Tibial nerve (tissue), 4 donors: ENCODE measurements at places on chromosomes 12 and 14. TPM values are rescaled to one million over a fixed set of nuclear protein-coding genes. Genes with fewer than 3 reads are reported as not detected.

- no peak for DNase-seq
Observed at GRCh38 chr14:90911121-90911520, 94.9 kb upstream of the TTC7B start.

- no peak for DNase-seq
Observed at GRCh38 chr14:70391493-70392391, 25.1 kb downstream of the SYNJ2BP start.

- DNase-seq, result no peak
Observed at GRCh38 chr12:68234140-68234539, 8.5 kb upstream of the IL26 start.

GRCh38 chr14:68479247-68479646 is 313.6 kb downstream of the ZFP36L1 start:
- no peak for DNase-seq

DNA sequence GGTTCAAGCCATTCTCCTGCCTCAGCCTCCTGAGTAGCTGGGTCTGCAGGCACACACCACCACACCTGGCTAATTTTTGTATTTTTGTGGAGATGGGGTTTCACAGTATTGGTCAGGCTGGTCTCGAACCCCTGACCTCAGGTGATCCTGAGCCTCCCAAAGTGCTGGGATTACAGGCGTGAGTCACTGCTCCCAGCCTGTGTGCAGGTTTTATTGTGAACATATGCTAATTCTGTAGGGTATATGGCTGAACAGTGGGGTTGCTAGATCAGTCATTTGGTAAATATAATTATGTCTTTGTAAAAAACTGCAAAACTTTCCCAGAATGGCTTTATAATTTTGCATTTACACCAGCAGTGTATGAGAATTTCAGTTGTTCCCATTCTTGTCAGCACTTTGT is 85.9 kb downstream of the RCOR1 start:
- no peak for DNase-seq

DNA sequence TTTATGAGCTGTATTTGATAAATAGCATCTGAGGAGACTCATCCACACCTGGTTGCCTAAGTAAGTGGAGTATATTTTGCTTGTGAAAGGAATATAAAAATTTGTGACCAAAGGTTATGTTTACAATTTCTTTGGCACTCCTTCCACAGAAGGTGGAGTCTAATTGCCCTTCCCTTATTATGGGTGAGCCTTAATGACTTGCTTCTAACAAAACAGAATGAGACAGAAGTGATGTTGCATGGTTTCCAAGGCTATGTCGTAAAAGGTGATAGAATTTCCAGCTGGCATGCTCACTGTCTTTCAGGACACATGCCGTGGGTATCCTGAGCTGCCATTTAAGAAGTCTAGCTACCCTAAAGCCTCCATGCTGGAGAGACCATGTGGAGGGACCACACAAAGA is 116.8 kb upstream of the ABCD2 start:
- DNase-seq, result no peak

GRCh38 chr12:71846322-71846940 is 6.9 kb downstream of the TBC1D15 start:
- DNase-seq, result no peak

DNA sequence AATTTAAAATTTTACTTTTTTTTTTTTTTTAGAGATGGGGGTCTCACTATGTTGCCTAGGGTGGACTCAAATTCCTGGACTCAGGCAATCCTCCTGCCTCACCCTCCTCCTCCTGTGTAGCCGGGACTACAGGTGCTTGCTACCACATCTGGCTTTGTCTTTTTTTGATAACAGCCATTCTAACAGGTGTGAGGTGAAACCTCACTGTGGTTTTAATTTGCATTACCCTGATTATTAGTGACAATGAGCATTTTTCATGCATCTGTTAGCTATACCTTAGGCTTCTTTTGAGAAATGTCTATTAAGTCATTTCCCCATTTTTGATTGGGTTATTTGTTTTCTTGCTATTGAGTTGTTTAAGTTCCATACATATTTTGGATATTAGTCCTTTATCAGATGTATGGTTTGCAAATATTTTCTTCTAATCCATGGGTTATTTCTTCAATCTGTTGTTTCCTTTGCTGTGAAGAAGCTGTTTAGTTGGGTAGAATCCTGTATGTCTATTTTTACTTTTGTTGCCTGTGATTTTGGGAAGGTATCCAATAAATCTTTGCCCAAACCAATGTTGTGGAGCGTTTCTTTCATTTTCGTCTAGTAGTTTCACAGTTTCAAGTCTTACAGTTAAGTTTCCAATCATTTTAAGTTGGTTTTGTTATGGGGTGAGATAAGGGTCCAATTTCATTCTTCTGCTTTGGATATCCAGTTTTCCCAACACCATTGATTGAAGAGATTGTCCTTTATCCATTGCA is 86.1 kb downstream of the MYF5 start:
- no peak for DNase-seq

DNA sequence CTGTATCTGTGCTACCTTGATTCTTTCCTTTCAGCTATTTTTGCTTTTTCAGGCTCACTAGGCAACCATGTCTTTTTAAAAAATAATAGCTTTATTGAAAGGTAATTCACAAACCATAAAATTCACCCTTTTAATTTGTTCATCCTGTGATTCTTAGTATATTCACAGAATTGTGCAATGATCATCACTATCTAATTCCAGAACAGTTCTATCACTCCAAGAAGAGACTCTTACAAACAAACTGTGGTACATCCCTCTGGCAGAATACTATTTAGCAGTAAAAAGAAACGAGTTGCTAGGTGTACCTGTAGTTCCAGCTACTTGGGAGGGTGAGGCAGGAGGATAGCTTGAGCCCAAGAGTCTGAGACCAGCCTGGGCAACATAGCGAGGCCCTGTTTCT is 14.8 kb downstream of the CREBL2 start:
- DNase-seq, result no peak

DNA sequence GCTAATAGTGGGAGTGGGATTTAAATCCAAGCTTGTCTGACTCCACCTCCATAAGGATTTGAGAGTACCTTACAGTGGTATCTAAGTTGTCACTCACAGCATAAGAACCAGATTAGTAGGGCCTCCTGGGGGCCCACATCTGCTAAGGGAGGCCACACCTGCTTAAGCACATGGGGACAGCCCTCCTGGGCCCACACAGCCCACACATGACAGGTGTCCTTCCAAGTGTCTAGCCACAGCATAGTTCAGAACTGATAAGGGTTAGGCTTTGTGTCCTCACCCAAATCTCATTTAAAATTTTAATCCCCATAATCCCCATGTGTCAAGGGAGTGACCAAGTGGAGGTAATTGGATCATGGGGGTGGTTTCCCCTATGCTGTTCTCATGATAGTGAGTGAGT is 186.0 kb upstream of the HMGA2 start:
- no peak for DNase-seq

DNA sequence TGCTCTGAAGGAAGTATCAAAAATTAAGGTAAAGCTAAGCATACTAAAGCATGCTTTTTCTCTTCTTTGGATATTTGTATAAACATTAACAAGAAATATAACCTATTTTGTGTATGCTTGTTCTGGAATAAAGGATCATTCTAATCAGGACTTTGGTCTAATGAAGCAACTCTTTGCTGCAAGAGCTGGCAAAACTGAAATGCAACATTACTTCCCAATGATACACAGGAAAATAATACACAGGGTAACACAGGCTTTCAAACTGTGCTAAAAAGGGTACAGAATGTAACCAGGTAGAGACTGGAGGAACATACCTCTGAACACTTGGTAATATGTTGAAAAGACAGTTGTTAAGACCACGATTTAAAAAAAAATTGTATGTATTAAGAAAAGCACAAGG is 222.5 kb upstream of the DIO2 start:
- DNase-seq, result no peak

GRCh38 chr12:51441583-51441982 is 17.0 kb downstream of the SLC4A8 start:
- no peak for DNase-seq

DNA sequence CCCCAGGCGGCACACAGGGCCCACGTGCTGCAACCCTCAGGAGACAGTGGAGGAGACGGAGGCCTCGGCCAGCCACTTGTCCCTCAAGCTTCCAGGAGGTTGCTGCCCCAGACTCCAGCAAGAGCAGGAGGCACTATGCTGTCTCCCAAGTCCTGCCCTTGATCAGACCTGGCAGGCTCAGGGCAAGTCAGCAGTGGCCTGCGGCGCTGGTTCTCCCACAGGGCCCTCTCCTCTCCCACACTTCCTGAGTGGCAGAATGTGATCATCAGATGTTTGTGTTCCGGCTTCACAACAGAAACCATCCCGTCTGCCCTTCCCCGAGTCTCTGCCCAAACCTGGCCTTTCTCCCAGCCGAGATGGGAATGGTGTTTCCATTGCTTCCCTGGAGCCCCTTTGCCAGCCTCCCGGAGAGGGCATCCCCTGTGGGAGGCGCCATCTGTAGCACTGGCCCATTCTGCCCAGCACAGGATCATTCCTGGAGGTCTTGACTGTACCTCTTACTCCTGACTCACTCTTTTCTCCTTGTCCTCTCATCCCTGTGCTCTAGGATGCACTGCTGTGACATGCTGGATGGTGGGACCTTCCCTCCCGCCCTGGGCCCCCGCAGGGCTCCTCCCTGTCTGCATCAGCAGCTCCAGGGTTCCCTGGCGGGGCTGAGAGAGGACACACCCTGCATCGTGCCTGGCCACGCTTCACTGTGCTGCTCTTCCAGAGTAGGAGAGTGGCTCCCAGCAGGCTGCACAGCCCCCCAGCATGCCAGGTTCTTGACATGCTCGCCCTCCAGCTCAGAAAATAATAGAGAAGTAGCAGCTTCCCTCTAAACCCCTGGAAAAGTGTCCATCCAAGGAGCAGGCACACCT is 114.7 kb upstream of the FKBP4 start:
- DNase-seq, result no peak

GRCh38 chr12:82314406-82314892 is 43.7 kb downstream of the CCDC59 start:
- no peak for DNase-seq

- no peak for DNase-seq
Observed at GRCh38 chr12:108438667-108439066, 76.4 kb upstream of the FICD start.

- DNase-seq, result no peak
Observed at GRCh38 chr14:105999361-106000028, 473.1 kb downstream of the TMEM121 start.

DNA sequence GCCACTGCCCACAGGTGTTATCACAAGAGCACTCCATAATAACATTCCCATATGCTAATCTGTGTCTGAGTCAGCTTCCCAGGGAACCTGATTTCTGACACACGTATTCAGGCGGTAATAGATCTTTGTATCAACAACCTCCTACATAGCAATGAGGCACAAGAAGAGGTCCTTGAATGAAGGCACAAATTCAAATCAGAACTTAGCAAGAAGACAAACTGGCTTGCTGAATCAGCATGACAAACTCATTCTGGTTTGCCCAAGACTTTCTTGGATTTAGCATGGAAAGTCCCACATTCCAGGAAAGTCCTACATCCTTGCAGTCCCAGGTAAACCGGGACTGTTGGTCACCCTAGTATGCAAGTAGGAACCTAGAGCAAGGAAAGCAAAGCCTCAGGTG is 33.9 kb upstream of the RNU6-7 start:
- no peak for DNase-seq

- no peak for DNase-seq
Observed at GRCh38 chr12:6311822-6312528, 1.5 kb downstream of the PLEKHG6 start.

DNA sequence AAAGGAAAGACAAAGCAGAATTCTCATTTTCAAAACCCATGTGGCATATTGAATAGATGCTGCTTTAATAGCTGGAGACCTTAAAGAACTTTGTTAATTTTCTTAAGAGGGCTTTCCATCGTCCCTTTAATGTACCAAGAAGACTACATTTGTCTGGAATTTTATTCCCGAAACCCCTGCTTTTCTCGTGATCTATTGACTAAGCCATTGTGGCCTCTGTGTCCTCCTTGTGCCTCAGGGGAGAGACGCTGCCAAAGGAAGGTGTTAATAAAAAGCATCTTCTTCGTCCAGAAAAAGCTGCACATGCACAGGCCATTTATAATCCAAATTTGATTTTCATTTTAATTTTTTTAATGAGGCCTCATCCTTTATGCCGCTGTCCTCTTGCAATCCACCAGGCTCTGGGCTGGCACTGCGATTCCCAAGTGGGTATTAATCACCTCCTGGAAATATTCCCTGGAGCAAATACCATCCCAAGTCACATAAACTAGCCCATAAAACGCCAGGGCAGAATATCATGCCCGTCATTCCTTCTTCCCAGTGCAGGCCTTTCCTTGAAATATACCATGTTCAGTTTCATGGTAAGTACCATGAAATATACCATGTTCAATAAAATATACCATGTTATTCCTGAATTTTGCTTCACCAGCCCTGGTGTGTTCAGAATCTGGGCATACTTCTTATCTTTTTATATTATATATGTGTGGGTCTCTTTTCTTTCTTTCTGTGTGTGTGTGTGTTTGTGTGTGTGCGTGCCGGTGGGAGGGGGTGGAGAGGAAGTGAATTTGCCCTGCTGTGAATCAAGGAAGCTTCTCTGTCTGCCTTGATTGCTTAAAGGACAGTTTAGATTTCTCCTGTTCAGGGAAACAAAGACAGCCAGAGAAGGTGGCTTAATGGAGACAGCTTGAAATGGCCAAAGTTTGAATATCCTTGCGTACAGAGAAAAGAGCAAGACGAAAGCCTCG is 147.6 kb downstream of the PHETA1 start:
- no peak for DNase-seq

GRCh38 chr12:118188690-118189371 is 52.9 kb downstream of the PEBP1 start:
- DNase-seq, result peak; percentile 26

GRCh38 chr12:2052826-2053678 is at the start of gene CACNA1C:
CACNA1C (plus strand) TSS chr12:2052987; CDS start chr12:2053563, 576 bp downstream.
- peak; percentile 21 for DNase-seq

- DNase-seq, result no peak
Observed at GRCh38 chr12:55008944-55009585, 10.7 kb upstream of the NEUROD4 start.

DNA sequence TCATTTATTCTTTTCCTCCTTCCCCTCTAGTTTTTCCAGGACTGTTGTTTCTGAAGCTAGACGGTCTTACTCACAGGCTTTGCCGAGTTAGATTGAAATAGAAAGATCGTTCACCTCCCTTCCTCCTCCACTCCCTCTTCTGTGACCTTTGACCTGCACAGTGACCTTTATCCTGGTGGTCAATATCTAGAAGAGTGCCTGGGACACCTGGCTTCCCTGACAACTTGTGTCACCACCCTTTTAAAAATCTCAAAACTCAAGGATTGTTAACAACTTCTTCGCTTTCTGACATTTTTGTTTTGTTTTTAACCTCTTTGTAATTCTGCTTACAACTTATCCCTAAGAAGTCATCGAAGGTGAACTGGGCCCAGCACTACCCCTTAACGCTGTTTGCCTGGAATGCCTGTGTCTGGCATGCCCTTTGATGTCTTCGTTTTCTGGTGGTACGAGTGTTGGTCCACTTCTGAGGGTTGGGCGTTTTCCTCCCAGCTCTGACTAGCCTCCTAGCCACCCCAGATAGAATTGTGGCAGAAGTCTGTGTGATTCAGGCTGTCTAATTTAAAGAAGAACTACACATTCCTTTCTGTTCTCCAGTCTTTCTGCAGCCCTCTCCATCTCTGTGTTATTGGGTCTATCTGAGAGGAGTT is 2.8 kb upstream of the KRT75 start:
- no peak for DNase-seq

GRCh38 chr12:131959116-131959515 is 9.4 kb downstream of the EP400 start:
- no peak for DNase-seq

- no peak for DNase-seq
Observed at GRCh38 chr12:22256041-22256441, 78.5 kb downstream of the ST8SIA1 start.

The NTF3 gene
- total RNA-seq, result not detected

The MLXIP gene
- 25.5 TPM for total RNA-seq

The ELK3 gene
- 28.6 TPM for total RNA-seq

The KLRD1 gene
- total RNA-seq, result 1.5 TPM

The KRT73 gene
- total RNA-seq, result not detected
